ENCODE measurements at places on chromosomes 1 and 21.

- no peak for DNase-seq
These were observed 166.9 kb downstream of the COL11A1 start for GRCh38 chr1:102941366-102941947.

GRCh38 chr1:107545056-107545577, 404.3 kb downstream of the NTNG1 start:
- DNase-seq: no peak

GRCh38 chr1:153794624-153795329, 19.6 kb downstream of the SLC27A3 start:
- no peak for DNase-seq

GRCh38 chr1:235648407-235648907, 1.1 kb downstream of the GNG4 start:
- DNase-seq: no peak

- no peak for DNase-seq
These were observed 30.8 kb upstream of the PLCH2 start for GRCh38 chr1:2445162-2445822.

- no peak for DNase-seq
These were observed 25.4 kb downstream of the ATP5PO start for GRCh38 chr21:33890187-33890586.

DNA sequence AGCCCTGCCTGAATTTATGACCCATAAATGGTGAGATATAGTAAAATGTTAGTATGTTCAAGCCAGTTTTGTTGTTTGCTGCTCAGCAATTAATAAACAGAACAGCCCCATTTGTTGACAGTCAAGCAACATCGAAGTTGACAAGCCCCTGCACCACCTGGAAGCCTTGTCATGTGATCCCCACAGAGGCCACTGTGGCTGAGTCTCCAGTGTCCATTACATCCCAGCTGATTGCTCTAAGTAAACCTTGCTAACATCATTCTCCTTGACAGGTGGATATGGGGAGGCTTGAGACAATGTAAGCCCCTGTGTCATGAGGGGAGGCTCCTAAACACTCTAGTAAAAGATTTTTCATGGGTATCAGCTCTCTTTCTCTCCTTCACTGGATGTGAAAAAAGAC, 17.5 kb upstream of the TACSTD2 start:
- no peak for DNase-seq

GRCh38 chr1:108767708-108768107, 21.2 kb downstream of the STXBP3 start:
- no peak for DNase-seq

DNA sequence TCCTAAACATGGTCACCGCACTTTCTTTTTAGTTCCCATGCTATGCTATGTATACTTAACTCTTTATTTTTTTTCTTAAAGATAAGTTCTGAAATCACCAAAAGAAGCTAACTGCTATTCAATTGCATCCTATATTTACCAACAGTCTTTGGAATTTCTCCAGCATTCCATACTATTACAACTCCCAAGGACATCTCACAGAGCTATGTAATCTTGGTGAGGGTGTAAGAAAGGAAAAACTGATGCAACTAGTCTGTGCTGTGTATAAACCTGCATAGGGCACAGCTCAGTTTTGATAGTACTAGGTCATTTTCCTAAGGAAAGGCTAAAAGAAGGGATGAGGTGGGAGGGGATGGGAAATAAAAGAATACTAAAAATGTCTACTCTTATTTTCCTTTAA, 78.0 kb downstream of the PTPN14 start:
- no peak for DNase-seq

- DNase-seq: no peak
These were observed 6.6 kb downstream of the FMO1 start for GRCh38 chr1:171254859-171255258.

DNA sequence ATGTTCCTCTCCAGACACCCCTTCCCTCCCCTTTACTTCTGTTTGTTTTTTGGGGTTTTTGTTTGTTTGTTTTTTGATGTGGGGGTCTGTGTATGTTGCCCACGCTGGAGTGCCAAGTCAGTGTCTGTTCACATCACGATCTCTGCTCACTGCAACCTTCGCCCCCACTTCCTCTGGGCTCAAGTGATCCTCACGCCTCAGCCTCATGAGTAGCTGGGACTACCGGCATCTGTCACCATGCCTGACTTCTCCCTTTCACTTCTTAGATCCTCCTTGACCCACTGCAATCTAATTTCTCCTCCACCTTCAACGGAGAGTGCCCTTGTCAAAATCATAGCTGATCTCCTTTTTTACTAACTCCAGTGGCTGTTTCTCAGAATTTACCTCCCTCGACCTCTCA, 100.7 kb upstream of the KIF26B start:
- no peak for DNase-seq

- DNase-seq: no peak
These were observed 41.4 kb downstream of the YARS1 start for GRCh38 chr1:32775640-32776337.

GRCh38 chr1:114854693-114855320, at the start of gene SYCP1:
Gene SYCP1, plus strand, starts transcription at chr1:114854863. Its CDS starts 602 bp downstream, at chr1:114855465.
- no peak for DNase-seq

GRCh38 chr1:103373991-103374390, 151.5 kb upstream of the RNPC3 start:
- DNase-seq: no peak

GRCh38 chr1:155032886-155033285, 695 bp downstream of the DCST2 start:
- DNase-seq: no peak

- DNase-seq: no peak
These were observed 14.7 kb upstream of the MFSD2A start for GRCh38 chr1:39940253-39940652.

DNA sequence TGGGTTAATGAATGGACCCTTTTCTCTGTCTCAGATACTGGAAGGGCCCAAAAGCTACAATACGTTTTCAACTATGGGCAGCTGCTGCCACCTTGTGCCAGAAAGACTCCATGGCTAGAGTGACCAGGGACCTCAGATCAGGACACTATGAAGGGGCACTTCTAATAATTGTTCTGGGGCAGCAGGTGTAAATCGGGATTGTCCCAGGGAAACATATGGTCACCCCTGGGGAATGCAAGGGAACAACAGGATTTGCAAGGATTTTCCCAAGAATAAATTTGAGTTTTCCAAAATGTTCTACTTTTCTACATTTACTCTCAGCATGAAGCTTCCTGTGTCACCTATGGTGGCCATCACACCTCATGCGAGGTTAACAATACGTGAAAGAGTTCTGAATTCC, 12.0 kb upstream of the FCAMR start:
- peak; percentile 30 for DNase-seq

- no peak for DNase-seq
These were observed 6.1 kb upstream of the PHLDA3 start for GRCh38 chr1:201475130-201475529.

DNA sequence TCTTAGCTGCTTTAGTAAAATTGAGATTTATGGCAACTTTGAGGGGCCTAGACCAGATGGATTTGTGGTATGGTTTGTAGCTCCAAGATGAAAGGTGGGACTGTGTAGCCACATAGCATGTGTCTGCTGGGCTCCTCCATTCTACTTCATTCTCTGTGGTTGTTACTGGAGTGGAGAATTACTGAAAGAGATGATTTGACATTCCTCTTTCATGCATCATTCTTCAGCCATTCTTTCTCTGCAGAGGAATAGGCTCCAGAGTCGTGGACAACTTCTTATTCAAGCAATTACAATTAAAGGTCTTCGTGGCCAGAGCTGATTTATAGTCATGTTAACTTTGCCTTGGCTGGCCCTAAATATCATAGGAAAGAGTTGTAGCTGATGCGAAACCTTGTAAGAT, 328.9 kb downstream of the PAPPA2 start:
- no peak for DNase-seq

GRCh38 chr1:16903054-16903453, 7.3 kb downstream of the RNU1-2 start:
- DNase-seq: no peak

- no peak for DNase-seq
These were observed 22.3 kb upstream of the HPCAL4 start for GRCh38 chr1:39713557-39713956.

- no peak for DNase-seq
These were observed 1.7 kb downstream of the FAM78B start for GRCh38 chr1:166164995-166165660.

GRCh38 chr1:47399138-47399845, 16.8 kb upstream of the FOXE3 start:
- DNase-seq: no peak

GRCh38 chr1:41530411-41530810, 45.9 kb upstream of the EDN2 start:
- DNase-seq: no peak

DNA sequence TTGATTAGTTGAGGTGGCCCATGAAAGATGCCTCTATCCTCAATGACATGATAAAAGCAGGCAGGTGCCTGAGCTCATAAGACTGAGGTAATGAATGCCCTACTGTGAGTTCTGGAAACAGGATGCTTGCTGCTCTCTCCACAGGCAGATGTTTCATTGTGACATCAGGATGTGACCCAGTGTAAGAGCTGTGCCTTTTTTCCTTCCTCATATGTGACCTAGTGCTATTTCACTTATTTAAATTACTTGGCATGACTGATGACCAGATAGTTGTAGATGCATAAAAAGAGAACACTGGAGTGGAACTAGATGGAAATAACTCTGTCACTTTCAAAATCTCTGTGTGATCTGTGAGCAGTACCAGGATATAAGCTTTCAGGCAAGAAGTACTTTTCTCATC, 31.9 kb downstream of the KIF14 start:
- DNase-seq: no peak

DNA sequence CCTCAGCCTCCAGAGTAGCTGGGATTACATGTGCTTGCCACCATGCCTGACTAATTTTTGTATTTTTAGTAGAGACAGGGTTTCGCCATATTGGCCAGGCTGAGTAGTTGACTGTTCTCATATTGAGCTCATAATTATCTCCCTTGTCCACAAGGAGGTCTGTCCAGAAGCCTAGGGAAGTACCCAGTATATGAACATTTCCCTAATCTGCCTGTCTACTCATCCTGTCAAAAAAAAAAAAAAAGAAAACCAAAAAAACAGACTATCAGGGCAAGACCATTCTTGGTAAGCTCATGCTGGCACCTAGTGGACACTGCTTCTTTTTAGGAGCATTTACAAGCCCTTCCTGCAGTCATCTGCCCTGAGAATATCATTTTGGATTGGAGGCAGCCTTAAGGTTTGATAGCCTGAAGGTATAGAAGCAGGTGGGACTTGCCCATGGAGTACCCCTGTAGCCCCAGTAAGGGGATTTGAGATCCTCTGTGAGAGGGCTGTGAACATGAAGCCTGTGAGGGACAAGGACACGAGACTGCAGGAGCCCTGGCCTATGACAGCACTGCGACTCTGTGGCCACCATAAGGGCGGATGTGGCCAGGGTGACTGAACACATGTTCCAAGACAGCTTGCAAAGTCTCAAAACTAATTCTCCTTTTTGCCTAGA, 10.8 kb upstream of the DUSP12 start:
- DNase-seq: peak; percentile 42

- no peak for DNase-seq
These were observed 34.2 kb downstream of the EFCAB7 start for GRCh38 chr1:63557365-63557987.

DNA sequence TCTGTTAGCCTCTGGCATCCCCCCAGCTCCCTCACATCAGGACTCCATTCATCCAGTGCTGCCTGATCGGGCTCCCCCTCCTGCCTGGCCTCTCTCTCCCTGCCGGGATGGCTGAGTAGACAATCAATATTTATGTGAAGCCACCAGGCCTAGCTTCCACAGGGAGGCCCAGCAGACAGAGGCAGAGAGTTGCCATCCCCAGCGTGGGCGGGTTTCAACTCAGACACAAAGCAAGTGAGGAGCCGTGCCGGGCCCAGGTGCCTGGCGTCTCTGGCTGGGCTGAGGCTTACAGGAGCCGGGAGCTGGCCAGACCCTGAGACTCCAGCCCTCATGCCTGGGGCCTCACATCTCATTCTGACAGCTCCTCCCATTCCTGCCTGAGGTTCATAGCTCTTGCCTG, 34.5 kb upstream of the ATP2B4 start:
- no peak for DNase-seq

- DNase-seq: no peak
These were observed 344.7 kb upstream of the USP24 start for GRCh38 chr1:55559842-55560241.

GRCh38 chr1:187837787-187838186, 1009.0 kb downstream of the PLA2G4A start:
- no peak for DNase-seq

GRCh38 chr1:32741059-32741412, 38.5 kb upstream of the SYNC start:
- DNase-seq: no peak

GRCh38 chr1:93459126-93459525, 11.2 kb downstream of the FNBP1L start:
- DNase-seq: no peak

DNA sequence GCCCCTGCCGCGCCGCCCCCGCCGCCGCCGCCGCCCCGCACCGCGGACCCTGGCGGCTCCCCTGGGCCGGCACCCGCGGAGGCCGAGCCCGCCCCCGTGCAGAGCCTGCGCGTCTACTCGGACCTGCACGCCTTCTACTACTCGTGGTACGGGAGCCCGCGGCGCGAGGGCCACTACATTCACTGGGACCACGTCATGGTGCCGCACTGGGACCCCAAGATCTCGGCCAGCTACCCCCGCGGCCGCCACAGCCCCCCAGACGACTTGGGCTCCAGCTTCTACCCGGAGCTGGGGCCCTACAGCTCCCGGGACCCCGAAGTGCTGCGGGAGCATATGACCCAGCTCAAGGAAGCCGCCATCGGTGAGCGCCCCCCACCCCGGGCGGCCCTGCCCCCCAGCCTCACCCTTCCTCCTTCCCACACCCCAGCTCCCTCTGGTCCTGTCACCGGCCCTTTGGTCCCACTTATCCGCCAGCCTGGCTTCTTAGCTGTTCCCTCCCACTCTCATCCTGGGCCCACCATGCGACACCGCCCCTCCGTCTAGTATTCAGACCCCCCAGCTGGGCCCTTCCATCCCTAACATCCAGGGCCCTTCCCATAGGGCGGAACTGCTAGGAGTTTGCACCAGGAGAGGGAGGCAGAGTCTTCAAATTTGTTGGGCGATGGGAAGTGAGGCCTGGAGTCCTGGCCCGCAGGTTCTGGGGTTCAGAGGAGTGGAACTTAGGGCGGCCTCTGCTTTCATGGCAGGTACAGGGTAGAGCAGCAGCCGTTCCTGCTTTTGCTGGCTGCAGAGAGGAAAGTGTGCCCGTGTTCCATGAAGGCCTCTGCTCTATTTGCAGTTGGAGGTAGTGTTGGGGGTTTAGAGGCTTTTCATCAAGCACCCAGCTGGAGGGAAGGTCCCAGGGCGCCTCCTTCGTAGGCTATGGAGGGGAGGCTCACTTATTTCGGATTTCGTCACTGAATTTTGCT, 1.0 kb downstream of the MANEAL start:
- DNase-seq: no peak

All from activated effector memory CD4-positive, alpha-beta T cell treated with Interleukin-2 at 50 U/mL for 16 hours (primary cell).